Effector CD4-positive, alpha-beta T cell (primary cell): ENCODE measurements at places on chromosomes 6 and 20.

DNA sequence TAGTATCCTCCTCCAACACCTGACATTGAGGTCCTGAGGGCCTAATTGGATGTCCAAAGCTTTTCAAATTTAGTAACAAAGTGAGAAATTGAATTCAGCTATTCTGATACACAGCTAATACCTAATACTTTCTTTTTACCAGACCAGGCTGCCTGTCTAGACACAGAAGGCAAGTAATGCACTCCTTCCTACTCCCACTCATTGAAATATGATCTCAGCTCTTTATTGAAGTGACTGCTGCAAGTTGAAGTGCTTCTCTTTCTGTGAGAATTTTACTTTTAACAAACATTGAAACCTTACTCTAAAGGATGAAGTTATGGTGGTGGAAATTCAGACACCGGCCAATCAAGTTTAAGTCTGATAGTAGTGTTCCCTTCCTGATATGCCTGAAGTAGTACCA, 90.8 kb upstream of the OGFRL1 start:
- no peak for DNase-seq

DNA sequence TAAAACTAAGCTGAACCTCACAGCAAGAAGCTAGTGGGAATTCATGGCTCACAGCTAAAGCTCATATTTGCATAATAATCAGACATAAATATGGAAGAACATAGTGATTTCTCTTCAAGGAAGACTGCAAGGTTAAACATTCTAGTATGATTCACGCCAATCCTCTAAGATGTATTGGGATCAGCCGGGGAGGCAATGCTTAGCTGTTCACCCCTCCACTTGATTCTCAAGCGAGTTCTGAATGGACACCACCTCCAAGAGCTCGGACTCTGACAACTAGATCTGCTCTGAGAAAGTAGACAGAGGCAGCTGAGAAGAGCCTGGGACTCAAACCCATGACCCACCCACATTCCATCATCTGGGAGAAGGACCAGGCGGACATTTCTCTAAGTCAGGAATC, 118.4 kb upstream of the EDN1 start:
- DNase-seq, result no peak

- DNase-seq, result no peak
These were observed 48.8 kb upstream of the CHRNA4 start for GRCh38 chr20:63409834-63410435.

DNA sequence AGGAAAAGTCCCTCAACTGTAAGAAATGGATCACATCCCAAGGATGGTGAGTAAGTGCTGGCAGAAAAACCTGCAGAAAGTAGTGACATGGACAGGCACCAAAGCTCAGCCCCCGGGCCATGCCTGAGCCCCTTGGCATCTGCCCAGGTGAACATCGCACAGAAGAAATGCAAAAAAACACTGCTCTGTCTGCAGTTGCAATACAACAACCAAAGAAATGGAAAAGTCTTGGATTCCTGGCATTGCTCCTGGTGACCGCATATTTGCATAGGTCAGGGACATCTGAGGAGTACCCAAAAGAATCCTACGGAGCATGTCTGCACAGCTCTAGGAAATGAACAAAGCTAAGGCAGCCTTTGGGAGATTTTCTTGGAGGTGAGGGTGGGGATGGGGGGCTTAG, 63.1 kb upstream of the PTPRT start:
- no peak for DNase-seq

DNA sequence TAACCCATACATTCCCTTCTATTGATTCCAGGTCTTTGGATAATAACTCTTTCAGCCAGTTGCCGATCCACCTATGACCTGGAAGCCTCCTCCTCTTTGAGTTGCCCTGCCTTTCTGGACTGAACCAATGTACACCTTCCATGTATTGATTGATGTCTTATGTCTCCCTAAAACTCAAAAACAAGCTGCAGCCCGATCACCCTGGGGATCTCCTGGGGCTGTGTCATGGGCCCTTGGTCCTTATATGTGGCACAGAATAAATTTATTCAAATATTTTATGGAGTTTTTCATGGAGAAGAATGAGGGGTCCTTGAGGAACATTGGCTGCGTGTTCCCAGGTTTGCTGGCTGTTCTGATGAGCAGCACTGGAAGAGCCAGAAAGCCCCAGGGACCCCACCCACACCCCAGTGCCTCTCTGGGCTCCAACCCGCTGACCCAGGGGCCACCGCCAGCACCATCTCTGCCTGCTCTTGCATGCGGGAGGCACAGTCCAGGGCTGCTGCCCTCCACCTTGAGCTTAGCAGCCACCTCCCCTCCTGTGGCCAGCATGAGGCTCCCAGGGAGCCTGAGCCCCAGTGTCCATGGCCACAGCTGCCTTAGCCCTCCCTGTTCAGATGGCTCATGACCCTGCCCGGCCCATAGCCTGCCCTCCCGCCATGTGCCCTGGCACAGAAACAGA, 36.5 kb upstream of the CST7 start:
- no peak for DNase-seq

GRCh38 chr20:420721-421574, 12.8 kb downstream of the RBCK1 start:
- DNase-seq, result no peak

- DNase-seq, result no peak
These were observed 424.8 kb downstream of the QKI start for GRCh38 chr6:163839296-163839695.

DNA sequence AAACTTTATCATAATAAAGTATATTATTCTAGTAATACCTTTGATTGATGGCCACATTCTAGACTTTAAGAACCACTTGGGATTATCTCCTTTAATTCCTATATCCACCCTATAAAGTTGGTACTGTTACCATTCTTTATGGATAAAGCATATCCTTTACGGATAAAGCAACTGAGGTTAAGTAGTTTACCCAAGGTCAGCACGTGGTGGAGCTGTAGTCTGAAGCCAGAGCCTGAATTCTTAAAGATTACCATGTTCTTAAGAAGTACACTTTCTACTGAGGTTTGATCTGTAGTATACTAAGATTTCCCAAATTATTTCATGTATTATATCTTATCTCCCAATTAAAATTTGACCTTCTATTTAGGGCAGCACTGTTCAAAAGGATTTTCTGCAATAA, 3.0 kb upstream of the NCOA7 start:
- no peak for DNase-seq

GRCh38 chr20:49989234-49990065, 6.7 kb downstream of the SNAI1 start:
- DNase-seq, result no peak

DNA sequence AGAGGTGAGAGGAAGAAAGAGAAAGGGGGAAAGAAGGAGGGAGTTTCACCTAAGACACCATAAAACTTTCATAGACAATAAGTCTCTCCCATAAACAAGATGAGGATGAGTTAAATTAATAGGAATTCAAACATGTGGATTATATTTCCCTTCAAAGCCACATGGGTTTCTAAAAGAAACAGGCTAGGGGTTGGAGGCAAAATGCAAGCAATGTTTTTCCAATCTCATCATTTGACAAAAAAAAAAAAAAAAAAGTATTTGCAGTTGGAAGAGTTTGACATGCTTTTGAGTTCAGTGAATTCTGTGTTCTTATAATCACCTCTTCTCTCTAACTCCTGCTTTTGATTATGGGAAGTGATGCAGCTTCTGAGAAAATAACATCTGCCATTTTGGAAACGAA, 286.5 kb upstream of the PRND start:
- no peak for DNase-seq

- DNase-seq, result no peak
These were observed 196.4 kb upstream of the ZNF184 start for GRCh38 chr6:27669295-27669623.

- DNase-seq, result no peak
These were observed 15.5 kb upstream of the ZFP57 start for GRCh38 chr6:29696147-29697125.

GRCh38 chr6:170575250-170575649, 9.2 kb downstream of the PDCD2 start:
- DNase-seq, result no peak

- DNase-seq, result no peak
These were observed 31.6 kb upstream of the PXDC1 start for GRCh38 chr6:3782876-3783832.

GRCh38 chr6:620166-620565, 36.7 kb downstream of the HUS1B start:
- DNase-seq, result no peak

GRCh38 chr20:16395366-16395765, 177.9 kb downstream of the KIF16B start:
- no peak for DNase-seq

GRCh38 chr20:10217721-10218410, 764 bp upstream of the SNAP25 start:
- DNase-seq, result no peak

GRCh38 chr6:13302291-13302690, 26.0 kb downstream of the TBC1D7 start:
- no peak for DNase-seq

- peak; percentile 37 for DNase-seq
These were observed at the start of gene KCNK5 for GRCh38 chr6:39228992-39229767. KCNK5 (minus strand) TSS chr6:39229475; CDS start chr6:39229111, 364 bp downstream.

- no peak for DNase-seq
These were observed 26.6 kb upstream of the KLHL31 start for GRCh38 chr6:53692172-53692571.

- DNase-seq, result no peak
These were observed 330.5 kb downstream of the TFAP2A start for GRCh38 chr6:10084111-10084986.

DNA sequence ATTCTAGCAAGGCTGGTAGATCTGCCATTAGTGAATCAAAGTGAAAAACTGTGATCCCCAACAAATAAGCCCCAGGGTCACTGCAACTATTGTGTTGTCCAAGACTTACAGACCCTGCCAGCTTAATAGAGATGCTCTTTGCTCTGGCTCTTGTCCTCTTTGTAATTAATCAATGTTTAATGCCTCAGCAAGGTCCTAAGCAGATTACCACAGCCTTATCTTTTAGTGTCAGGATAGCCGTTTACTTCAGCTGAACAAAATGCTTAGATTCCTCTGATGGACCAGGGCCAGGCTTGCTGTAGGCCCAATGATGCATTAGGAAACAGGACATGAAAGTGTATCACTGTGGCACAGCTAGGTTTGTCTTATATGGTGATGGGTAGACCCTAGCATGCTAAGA, 353.3 kb downstream of the HACE1 start:
- DNase-seq, result no peak

DNA sequence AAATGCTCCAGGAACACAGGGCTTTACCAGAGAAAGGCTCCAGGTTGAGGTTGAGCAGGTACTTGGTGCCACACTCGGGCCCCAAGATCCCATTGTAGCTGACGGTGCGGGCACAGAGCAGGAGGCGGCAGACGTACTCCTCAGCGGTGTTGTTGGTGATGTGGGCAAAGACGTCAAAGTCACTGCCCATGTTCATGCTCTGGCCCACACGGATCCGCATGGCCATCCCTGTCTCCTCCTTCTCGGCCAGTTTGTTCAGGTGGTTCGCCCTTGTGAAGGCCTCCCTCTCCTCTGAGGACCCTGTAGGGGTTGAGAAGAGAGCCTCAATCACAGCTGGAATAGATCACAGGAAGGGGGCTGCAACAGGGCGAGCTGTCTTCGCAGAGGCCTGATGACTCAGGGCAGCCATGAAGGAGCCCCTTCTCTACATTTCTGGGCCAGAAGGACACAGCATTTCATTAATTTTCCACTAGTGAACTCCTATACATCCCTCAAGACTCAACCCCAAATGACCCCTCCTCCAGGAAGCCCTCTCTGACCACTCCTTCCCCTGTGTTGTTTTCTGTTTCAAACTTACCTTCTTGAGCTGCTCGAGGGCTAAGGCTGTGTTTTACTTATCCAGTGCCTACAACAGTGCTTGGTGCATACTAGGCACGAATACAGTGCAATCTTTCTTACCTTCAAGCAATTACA, 26.8 kb downstream of the TGM2 start:
- DNase-seq, result no peak

DNA sequence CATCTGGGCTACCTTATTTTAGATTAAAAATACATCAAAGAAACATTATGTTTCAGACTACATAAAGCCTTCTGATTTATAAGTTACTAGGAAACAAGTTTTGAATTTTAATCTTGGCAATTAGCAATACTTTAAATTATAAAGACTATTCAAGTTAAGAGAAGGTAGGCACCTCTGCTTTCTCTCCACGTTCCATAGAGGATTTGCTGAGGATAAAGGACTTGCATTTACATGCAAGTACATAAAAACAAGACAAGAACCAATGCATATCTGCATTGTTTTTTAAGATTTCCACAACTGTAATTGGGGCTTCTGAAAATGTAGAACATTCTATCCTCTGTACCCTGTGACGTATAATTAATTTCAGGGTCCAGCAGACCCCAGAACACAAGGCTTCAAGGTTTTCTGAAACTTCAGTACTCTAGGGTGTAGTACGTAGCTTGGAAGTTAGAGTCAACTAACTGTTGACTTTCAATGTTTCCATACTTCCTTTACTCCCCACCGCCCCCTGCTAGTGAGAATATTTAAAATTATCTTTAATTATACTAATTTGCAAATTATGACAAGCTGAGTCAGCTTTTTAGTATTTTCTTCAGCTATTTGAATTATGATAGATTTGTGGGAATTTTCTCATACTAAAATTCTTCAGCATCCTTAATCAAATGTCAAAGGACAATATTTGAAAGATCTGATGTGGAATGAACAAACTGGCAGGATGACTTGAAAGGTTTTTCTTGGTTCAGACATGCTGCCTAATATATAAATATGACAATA, 82.8 kb downstream of the PKIB start:
- DNase-seq, result no peak

DNA sequence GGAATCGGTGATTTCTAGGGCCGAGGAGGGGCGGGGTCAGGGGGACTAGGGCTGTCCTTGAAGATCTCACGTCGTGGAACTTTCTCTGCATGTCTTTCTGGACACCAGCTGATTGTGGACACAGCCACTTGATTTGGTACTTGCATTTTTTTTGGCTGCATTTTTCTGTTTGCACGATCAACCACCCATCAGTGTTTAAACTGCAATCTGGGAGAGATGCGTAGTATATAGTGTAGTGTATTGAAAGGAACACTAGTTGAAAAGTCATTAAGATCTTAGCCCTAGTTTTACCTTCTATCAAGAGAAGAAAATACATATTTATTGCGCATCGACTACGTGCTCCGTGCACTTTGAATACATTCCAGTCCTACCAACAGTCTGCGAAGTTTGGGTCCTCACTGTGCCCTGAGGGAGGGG, 657 bp downstream of the NT5DC1 start:
- DNase-seq, result no peak

DNA sequence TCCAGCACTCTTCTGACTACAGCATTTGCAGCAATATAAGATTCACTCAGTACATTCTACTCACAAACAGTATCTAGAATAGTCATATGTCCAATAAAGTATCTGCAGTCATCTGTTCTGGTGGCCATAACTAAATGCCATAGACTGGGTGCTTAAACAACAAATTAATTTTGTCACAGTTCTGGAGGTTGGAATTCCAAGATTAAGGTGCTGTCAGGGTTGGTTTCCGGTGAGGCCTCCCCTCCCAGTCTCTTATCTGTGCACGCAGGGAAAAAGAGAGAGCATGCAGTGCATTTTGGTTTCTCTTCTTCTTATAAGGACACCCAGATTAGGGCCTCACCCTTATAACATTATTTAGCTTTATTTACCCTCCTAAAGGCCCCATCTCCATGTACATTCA, 21.3 kb upstream of the NUS1 start:
- DNase-seq, result no peak
